NCI-H69 (cell line): ENCODE measurements at places on chromosomes 7 and 10.

DNA sequence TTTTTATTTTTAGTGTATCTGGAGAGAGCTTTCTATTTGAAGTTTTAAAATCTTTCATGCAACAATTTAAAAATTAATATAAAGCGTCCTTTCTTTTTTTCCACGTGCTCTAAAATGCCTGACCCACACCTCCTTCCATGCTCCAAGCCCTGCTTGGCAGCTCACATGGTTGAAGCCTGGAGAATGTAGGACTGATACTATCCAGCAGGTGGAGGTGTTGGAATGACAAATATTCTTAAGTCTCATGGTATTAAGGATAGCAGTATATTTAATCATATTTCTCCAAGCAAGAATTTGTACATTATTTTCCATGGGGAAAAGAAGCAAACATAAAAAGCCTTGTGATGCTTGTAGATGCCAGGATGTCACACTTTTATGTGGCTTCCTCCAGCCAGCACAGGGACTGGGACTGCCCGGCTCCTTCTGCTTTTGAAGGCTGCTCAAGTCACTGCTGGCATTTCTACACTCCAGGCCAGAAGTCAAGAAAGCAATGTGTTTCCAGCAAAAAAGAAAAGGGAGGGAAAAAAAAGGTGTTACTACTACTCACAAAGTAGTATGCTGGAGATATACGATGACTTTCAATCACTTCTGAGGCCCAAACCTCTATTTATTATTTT lies 49.7 kb downstream of the BZW2 start:
- DNase-seq: peak; percentile 78

GRCh38 chr10:79463578-79464496 lies 18.4 kb upstream of the ZCCHC24 start:
- DNase-seq: no peak

DNA sequence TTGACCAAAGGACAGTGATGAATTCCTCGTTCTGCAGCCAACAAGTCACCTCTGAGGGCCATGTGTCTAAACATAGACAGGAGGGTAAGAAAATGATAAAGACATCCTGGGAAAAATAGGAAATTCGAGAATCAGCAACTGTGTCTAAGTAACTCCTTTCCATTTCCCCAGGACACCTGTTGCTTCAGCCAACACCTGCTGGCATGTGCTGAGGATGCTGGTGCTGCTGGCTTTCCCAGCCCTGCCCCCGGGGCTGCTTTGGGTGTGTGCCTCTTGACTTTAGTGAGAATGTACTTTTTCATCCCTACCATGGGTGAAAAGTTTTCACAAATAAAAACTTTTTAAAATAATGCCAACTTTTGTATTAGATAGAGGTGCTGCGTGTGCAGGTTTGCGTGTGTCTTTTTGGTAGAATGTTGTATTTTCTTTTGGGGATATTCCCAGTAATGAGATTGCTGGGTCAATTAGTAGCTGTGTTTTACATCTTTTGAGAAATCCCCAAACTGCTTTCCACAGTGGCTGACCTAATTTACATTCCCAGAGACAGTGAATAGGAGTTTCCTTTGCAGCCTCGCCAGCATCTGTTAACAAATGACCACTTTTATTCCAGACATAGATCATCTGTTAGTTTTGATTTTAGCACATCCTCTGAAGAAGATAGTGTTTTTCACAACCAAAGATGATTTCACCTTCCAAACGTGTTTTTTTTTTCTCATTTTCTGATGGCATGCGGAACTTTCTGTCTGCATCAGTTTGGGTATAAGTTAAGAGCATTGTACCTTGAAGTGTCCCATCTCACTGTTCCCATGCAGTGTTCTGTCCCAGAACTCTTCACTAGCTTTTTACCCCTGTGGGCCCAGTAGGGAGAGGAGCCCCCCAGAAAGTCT lies 104.2 kb upstream of the ACBD5 start:
- DNase-seq: no peak

DNA sequence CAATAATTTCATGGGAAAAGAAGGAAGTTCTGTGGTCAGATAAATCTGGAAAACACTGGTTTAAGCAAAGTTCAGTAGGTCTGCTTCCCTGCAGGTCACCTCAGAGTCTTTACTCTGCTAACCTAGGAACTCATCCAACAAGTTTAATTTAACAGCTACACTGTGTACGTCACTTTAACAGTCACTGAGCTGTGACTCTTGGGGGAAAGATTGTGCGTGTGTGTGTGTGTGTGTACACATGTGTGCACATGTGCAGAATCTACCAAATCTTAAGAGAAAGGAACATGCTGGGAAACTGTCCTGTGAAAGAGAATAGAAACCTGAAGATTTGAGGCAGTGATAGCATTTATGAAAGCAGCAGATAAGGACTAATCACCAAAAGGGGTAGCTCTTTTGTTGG lies 62.6 kb downstream of the IKZF1 start:
- no peak for DNase-seq

DNA sequence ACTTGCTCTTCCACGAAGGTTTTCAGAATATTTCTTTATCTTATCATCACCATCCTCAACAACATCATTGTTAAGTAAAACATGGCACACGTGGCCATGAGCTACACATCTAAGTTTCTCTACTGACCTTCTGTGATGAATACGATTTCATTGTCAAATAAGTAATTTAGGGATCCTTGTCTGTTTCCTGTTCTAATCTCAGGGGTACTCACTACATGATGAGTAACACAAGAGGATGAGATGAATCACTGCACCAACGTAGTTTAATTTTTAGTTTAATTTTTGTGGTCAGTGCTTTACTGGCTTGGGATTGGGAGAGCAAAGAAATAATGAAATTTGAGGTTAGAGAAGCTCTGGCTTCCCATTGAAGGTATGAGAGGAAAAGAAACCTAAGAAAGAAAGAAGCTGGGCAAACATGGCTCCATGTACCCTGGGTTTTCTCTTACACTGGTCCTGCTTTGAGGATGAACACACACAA lies 461.9 kb upstream of the KLF6 start:
- DNase-seq: no peak

DNA sequence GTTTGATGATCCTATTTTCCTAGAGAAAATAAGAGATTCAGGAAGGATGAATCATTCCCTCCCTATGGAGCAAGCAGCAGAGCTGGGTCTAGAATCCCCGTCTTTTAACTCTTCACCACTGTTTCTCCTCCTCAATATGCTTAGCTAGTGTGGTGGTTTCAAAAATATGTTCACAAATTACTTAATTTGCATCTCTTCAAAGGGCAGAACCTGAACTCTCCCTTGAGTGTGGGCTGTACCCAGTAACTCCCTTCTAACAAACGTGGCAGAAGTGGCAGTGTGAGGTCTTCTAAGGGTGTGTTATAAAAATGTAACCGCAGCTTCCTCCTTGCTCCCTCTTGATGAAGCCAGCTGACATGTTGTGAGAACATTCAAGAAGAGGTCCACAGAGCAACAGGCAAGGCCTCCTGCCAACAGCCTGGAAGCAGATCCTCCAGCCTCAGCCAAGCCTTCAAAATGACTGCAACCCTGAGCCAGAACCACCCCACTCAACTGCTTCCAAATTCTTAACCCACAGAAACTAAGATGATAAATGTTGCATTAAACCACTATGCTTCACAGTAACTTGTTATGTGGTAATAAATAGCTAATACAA lies 36.6 kb downstream of the SRPK2 start:
- DNase-seq: no peak

DNA sequence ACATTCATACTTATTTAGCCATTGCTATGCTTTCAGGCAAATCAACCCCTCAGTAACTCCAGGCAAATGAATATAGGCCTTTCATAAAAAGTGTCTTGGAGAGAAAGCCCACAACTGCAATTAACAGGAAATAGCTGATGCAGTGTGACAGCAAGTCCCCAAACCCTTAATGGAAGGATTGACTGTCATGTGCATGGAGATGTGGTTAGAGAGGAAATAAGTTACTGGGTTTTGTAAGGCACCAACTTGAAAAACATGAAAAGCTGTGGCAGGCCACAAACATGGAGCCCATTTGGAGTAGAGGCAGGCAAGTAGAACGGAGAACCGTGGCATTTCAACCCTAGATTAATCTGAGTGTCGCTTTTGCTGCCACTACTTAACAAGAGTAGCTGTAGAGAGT lies 549.4 kb upstream of the C7orf33 start:
- no peak for DNase-seq

DNA sequence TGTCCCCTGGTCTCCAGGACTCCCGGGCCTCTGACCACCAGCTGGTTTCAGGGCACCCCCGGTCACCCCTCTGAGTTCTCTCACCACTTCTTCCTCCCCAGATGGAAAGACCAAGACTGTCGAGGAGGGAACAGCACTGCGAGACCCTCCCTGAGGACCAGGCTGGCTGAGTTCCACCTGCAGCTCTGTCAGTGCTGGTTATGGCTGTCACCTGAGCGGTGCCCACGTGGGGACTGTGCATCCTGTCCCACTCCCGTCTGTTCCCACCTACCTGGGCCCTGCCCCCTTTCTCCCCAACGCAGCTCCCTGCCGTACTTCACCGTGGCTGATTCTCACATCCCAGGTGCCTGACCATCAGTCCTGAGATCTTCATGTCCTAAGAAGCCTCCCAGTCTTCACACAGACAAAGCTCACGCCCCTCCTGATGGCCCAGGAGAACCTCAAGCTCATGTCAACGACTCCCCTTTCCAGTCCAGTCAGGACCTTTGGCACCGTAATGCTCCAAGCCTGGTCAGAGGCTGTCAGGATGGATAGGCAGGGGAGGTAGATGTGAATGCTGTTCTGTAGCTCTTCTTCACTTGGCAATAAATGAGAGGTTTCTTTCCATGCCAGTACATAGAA lies 159.7 kb downstream of the USP6NL start:
- DNase-seq: no peak

- peak; percentile 66 for DNase-seq
Observed at GRCh38 chr7:98250789-98251188, 1.2 kb downstream of the TECPR1 start.

GRCh38 chr7:25391961-25392587 lies 163.8 kb upstream of the NPVF start:
- DNase-seq: no peak

GRCh38 chr7:70807650-70808049 lies 324.3 kb upstream of the GALNT17 start:
- peak; percentile 21 for DNase-seq

DNA sequence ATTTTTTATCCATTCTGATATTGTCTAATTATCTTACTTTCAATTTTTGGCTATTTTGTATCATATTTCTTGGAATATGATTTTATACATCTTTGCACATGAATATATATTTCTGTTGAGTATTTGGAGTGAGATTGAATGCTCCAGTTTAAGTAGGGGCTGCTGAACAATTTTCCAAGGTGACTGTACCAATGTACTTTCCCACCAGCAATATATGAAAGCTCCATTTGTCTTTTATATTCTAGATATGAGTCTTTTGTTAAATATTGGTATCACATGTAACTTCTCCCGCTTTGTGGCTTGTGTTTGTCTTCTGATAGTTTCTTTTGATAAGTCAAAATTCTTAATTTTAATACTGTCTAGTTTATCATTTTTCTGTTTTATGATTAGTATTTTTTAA lies 144.6 kb upstream of the MDFIC start:
- no peak for DNase-seq

DNA sequence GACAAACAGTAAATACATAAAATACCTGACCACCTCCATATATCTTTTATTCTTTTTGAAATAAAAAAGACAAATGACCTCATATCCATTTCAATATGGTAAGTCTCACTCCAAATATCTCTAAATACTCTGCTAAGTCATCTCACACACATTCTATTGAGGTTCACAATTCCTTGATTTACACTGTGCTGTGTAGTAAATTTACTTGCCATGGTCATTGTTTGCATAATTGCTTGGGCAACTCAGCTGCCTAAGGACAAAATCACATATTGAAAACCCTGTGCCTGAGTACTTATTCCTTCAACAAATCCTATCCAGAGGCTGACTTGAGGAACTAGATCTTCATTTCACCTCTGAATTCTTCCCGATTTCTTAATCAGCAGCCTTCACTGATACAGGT lies 176.4 kb downstream of the THSD7A start:
- peak; percentile 61 for DNase-seq

DNA sequence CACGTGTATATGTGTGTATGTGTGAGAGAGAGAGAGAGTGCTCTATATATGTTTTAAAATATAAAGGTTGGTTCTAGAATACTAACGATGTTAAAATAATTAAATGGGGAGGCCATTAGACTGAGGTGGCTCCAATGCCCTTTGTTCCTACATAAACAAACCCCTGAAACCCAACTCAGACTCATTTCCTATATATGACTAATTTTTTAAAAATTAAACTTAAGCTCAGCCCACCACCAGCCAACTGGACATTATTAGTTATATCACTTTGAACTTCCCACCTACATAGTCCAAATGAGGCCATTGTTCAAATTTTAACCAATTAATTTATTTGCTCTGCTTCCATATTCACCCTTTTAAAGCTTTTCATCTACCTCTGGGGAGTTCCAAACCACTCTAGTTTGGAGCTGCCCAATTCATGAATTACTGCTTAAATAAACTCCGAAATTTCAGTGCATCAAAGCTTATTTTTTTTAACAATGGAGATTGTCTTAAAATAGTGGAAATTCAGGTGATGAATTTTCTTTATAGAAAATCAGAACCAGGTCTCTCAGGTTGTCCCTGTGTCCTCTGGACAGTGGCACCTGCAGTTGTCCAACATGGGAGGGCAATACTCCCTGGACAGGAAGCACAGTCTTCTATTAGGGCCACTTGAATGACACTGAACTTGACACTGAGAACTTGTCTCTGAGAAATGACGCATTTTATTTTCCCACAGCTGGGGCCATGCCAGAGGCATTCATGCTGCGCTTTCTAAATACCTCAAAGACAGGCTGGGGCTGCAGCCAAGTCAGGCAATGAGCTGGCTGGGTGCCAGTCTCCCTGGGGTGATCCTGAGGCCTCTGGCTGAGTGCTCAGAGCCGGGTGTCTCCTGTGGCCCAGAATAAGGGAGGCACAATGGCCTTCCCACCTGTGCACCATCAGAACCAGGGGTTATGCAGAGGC lies 109.5 kb upstream of the TMEM72 start:
- peak; percentile 64 for DNase-seq

DNA sequence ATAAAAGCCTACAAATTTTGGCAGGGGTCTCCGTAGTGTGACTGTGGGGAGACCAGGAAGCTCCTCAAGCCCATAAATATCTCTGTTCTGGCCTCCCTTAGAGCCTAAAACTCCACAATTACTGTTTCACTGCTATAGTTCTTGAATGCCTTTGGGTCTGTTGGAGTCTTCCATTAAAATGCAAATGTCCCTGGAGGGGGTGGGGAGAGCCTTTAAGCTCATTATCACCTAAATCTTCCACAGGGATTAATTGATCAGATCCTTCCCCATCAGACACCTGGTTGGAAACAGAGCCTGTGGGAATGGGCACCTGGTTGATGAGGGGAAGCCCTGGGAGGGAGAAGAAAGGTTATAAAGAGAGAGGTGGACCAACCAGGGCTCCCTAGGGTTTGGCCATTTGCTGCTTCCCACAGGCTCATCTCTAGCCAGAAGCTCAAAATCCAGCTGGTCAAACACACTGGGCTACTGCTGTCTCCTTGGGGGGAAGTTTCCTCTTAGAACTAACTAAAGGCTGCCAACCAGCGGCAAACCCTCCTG lies 718.2 kb downstream of the LRMDA start:
- DNase-seq: peak; percentile 81
